ENCODE measurements at places on chromosomes 1 and 21.

- DNase-seq: no peak
Measured at GRCh38 chr21:35106246-35106835, 57.2 kb upstream of the RUNX1 start.

DNA sequence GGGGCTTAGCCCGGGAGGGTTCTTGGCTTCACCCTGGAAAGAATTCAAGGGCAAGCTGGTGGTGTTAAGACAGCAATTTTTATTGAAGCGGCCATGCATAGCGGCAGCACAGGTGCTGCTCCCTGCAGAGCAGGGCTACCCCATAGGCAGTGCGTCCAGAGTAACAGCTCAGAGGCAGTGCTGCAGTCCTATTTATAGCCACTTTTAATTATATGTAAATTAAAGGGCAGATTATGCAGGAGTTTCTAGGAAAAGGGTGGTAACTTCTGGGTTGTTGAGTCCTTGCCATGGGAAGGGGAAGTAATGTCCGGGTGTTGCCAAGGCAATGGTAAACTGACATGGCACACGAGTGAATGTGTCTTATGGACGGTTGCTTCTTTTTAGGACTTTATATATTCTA, 57.0 kb downstream of the VPS26C start:
- DNase-seq: no peak

DNA sequence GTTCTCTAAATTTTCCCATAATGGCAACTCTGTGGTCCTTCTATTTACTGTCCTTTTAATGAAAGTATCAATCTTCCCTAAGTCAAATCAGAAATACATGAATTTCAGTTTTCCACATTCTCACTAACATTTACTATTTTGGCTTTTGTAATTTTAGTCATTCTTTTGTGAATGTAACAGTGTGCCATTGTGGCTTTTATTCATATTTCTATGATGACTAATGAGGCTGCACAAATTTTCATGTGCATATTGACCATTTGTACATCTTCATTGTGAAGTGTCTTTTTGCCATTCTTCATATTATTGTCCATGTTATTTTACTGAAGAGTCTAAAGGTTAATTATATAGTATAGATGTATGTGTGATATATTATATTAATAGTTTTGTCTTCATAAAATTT, 431.0 kb upstream of the BRINP3 start:
- no peak for DNase-seq

DNA sequence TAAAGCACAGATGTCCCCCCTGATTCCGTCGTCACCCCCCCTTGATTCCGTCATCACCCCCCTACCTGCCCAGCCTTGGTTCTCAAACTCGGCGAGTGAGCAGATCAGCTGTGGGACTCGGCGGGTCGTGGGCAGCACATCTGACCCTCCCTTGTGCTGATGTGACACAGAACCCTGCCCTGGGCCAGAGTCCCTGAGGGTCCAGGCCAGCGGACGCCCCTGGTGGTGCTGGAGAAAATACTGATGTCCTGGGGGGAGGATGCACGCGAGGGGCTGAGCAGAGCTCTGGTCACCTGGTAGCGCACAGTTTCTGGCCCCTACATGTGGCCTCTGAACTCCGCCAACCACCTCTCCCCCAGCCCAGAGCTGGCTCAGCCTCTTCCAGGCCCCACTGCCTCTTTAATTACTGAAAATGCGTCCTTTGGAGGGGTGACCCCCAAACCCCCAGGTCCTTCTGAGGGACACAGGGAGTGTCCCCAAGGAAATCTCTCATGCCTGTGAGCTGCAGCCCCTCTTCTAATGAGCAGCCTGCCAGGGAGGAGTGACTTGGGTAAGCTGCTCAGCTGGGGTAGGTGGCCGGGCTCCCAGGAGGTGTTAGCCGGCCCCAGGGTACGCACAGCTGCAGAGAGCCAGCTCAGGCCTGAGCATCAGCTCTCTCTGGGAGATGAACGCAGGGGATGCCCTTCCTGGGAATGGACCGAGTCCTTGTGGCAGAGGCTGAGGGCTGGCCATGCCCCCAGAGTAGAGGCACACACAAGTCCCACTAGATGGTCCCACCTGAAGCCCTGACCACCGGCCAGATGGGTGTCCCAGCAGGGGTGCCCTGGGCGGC, 129.5 kb upstream of the ARHGEF16 start:
- DNase-seq: no peak

GRCh38 chr1:233245191-233245765, 50.2 kb downstream of the PCNX2 start:
- DNase-seq: no peak

- DNase-seq: no peak
Measured at GRCh38 chr1:230293390-230293700, 132.8 kb downstream of the PGBD5 start.

DNA sequence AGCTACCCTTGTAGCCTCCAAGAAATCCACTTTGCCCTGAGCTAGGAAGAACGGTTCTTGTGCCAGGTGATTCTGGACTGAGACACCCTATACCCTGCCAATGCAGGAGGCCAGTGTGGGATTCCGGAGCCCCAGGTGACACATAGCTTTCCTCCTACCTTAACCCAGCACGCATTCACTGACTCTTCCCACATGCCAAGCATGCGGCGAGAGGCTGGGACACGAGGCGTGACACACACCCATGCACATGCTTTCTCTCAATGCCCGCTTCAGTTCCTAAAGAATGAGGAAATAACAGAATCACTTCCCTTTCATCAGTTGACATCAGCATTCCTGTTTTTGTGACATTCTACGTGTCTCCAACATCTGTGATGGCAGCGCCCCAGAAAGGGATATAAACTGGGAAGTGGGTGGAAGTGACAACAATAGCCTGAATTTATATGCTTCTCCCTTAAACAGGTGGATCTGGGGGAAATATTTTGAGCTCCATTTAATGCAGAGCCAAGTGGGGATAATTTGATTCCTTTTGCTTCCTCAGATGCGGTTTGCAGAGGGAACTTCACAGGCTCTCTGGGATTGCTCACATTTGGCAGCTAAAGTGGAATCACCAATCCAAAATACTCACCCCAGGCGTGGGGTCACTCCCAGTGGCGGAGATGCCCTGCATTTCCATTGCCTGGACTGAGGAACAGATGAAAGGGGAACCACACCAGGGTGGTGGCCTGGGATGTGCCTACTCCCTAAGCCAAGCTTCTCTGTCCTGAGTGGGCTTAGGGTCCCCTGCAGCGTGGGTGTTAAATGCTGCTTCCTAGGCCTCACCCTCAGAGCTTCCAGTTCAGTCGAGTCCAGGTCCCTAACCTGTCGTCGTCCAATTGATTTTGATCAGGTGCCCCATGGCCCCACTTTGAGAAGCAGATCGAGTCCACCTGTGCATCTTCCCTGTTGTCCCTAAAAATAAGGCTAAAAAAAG, 445.1 kb downstream of the SIPA1L2 start:
- DNase-seq: no peak

DNA sequence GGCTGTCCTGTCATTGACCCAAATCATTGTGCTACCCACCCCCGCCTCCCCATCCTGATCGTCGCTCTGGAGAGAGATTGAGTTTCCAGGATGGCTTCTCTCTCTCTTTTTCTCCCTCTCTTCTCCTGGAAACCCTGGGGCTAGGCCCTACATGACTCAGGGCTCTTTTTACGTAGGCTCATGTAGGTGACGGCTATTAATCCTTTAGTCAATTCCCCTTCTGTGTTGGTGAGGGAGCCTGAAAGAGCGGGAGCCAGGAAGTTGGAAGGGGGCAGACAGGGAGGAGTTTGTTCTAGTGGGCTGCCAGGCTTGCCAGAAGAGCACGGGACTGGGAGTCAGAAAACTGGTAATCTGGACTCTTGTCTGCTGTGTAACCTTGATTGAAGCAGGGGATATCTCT, 9.7 kb downstream of the ATP2B4 start:
- no peak for DNase-seq

DNA sequence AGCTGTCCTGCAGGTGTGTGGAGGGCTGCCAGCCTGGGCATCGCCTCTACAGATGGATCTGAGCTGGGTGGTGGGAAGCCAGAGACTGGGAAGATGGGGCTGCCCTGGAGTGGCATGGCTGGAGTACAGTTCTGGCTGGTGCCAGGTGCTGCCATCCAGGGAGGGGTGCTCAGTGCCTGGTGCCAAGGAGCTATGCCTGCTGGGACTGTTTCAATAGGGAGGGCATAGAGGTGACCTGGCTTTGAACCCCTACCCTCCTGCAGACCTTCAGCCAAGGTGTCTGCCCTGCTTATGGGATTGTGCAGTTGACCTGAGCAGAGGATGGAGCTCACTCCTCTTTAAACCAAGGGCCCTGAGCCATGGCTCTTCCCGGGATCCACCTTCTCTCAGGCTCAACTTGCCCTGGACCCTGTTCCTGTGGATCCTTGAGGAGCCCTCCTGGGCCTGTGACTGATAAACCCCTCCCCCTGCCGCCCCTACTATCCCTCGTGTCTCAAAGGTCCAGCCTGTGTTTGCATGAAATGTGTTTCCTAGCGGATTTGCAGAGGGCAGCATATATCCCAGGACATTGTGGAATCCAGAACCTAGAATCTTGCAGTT, 48.7 kb downstream of the PTPRU start:
- no peak for DNase-seq

DNA sequence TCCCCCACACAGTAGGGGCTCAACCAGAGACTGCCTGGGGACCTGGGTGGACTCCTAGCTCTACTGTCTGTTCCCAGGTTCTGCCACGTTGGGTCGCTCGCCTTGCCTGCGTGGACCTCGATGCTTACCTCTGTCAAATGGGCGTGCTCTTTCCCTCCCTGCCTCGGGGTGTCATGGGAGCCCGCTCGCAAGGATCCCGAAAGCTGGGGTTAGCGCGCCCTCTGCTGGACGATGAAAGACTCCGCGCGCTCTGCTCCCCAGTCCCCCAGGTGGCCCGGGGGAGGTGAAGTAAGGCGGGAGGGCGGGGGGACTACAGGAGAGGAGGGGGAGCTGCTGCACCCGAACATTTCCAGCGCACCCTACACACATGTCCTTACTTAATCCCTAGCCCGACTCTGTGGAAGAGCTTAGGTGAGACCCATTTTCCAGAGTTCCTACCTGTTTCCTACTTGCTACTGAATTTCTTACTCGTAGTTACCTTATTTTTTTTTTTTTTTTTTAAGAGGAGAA, 2.3 kb upstream of the BSND start:
- peak; percentile 69 for DNase-seq

- no peak for DNase-seq
Measured at GRCh38 chr21:39346671-39347331, 2.1 kb downstream of the HMGN1 start.

GRCh38 chr1:45787905-45788304, 15.5 kb upstream of the MAST2 start:
- no peak for DNase-seq

GRCh38 chr1:116494353-116494692, 76.5 kb downstream of the CD58 start:
- DNase-seq: no peak

- no peak for DNase-seq
Measured at GRCh38 chr1:64471218-64472039, 1.5 kb downstream of the CACHD1 start.

- DNase-seq: no peak
Measured at GRCh38 chr1:114976891-114977290, 52.7 kb upstream of the TSHB start.

GRCh38 chr1:227922501-227923352, 25.0 kb downstream of the WNT9A start:
- DNase-seq: no peak

DNA sequence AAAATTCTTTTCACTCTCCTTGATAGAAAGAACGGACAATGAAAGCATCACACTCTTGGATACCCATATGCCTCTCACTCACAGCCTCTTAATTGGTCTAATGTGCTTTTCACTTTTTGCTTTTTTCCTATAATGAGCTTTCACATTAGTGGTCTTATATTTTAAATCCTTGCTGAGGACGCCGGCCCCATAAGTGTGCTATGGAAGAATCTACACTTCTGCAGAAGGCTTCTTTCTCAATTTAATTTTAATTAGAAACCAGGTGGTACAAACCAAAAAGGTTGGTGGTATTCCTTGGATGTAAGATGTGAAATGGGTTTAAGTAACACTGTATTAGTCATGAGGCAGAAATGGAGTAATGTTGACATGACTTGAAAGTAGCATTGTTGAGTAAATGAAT, 190.6 kb upstream of the NFIA start:
- no peak for DNase-seq

- no peak for DNase-seq
Measured at GRCh38 chr1:205262731-205263171, 35.0 kb downstream of the TMCC2 start.

DNA sequence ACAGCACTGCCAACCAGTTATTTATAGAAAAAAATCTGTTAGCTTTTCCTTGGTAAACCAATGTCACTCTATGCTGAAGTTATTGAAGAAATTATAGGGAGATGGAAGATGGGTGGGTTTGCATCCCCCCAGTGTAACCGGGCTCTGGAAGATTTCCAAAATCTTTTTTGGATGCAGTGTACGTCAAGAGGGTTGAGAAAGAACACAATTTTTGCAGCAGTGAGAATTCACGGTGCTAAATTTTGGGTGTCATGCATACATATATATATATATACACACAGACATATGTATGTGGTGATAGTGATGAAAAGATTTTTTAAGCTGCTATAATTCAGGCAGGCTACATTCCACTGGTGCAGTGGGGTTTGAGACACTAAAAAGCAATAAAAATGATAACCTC, 91.4 kb upstream of the MAGI3 start:
- no peak for DNase-seq

DNA sequence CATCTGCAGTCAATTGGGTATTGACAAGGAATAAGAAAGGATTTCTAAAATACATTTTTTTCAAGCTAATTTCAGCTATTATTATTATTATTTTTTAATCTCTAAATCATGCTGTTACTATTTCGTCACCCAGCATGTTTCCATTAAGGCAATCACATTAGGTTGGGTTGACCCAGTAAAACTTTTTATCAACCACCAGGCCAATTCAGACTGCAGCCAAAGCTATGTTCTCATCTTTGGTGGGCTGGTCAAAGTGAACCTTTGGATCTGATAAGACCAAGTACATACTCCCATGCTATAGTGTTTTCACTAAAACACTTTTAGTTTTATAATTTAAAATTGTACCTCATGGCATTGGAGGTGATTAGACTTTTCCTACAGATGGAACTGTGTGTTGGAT, 198.6 kb downstream of the PBX1 start:
- no peak for DNase-seq

DNA sequence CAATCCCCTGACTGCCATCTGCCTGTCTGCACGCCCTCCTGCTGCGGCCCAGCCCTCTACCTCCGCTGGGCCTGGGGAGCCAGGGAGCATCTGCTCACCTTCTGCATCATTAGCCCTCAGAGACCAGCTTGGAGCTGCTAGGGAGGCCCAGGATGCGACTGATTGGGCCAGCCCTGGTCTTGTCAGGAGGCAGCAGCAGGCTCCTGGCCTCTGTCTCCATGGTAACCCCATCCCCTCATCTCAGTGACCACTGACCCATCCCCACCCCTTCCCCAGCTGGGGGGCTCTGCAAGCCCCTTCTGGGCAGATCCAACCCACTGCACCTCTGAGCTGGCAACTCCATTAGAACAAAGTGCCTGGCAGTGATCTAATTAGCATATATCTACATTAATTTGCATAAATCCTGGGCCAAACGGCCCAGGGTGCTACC, 37.7 kb downstream of the NKAIN1 start:
- DNase-seq: no peak

- DNase-seq: no peak
Measured at GRCh38 chr1:45563843-45564242, 13.2 kb downstream of the AKR1A1 start.

- DNase-seq: peak; percentile 38
Measured at GRCh38 chr1:12600880-12601633, 17.0 kb downstream of the DHRS3 start.

GRCh38 chr1:31373056-31373896, at the start of gene FABP3:
Gene FABP3, minus strand, starts transcription at chr1:31373076. Its CDS starts 62 bp downstream, at chr1:31373014.
- no peak for DNase-seq
